Activated CD4-positive, alpha-beta T cell treated with anti-CD3 and anti-CD28 coated beads, Interleukin-2, amount 50 U/mL, for 48 hours (primary cell): ENCODE measurements at places on chromosomes 12 and 14.

GRCh38 chr12:114096461-114096860, 130.3 kb upstream of the RBM19 start:
- DNase-seq = no peak

DNA sequence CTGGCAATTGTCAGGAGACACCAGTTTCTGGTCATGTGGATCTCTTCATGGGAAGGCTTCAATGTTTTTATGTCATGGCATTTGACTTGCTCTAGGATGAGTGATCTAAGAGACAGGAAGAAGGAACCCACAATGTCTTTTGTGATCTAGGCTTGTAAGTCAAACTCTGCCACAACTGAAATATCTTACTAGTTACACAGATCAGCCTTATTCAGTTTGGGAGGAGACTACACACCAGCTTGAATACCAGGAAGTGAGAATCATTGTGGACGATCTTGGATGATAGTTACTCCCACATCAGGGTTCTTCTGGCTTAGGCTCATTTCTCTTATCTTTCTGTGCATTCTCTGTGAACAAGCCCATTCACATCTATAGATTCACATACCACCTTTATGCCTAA, 236.2 kb upstream of the FBXO33 start:
- DNase-seq = no peak

DNA sequence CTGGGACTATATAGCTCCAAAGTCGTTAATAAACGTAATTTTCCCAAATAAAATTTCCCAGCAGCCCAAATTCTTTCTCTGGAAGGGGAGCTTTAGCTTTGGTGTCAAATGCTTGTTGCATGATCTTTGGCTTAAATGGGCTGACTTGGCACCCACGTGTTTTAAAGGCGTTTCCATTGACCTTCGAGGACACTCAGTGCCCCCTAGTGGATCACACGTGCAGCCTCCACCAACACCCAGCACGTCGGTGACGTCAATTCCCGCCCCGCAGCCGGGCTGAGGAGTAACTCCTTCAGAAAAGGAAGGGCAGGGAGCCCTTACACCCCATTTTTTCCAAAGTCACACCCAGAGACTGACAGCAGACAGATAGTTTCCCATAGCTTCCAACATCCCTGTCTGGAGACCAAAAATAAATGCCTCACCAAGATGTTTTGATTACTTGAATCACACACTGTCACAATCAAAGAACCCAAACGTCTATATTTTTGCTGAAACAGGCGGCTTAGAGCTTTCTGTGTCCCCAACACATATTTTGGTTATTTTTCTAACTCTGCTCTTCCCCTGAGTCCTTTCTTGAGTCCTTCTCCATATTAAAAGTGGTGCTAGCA, 707.9 kb downstream of the AACS start:
- peak; percentile 18 for DNase-seq

- DNase-seq = no peak
Measured at GRCh38 chr12:130830246-130830551, 8.9 kb downstream of the STX2 start.

DNA sequence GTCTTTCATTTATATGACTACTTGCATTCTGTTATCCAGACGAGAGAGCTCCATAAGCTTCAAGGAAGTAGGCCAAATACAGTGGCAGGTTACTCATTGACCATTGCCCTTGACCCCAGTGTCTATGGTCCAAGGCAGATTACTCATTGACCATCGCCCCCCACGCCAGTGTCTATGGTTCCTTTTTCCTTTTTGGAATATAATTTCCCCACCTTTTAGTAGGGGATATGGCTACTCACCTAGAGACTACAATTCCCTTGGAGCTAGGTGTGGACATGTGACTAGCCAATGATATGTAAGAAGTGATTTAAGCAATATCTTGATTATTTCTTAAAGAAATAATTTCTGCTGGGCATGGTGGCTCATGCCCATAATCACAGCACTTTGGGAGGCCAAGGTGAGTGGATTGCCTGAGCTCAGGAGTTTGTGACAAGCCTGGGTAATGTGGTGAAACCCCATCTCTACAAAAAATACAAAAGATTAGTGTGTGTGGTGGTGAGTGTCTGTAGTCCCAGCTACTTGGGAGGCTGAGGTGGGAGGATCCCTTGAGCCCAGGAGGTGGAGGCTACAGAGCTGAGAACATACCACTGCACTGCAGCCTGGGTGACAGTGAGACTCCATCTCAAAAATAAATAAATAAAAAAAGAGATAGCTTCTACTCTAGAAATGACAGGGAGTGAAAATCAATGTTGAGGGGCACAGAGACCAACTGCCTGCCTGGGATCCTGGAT, 32.6 kb downstream of the SIX4 start:
- no peak for DNase-seq

- no peak for DNase-seq
Measured at GRCh38 chr14:98899441-98899840, 372.6 kb downstream of the BCL11B start.

- DNase-seq = no peak
Measured at GRCh38 chr14:32611752-32612151, 282.7 kb downstream of the AKAP6 start.

GRCh38 chr14:104895786-104896661, 28.7 kb upstream of the PLD4 start:
- no peak for DNase-seq

DNA sequence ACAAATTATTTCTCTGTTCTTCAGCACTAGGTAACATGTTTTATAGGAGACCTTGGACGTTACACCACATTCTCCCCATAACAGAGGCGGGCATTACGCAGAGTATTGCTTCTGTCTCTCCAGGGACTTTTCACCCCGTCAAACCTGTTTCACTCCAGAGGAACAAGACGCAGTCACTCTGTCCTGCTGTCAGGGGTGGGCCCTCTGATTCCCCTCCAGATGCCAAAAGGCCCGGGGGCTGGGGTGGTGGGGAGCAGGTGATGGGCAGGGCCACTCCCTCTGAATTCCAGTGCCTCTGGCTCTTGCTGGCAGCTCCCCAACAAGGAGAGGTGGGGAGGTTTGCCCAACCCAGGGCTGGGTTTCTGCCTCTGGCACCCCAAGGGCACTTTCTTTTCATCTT, 71.9 kb downstream of the NTF3 start:
- DNase-seq = no peak
